ENCODE measurements at places on chromosomes 5 and 9. TPM values are rescaled to one million over a fixed set of nuclear protein-coding genes. Genes with fewer than 3 reads are reported as not detected.

DDX4 gene
- not detected for total RNA-seq

CYLC2 gene
- total RNA-seq = not detected

STC2 gene
- not detected for total RNA-seq

DMRTA1 gene
- total RNA-seq = not detected

CDH9 gene
- total RNA-seq = not detected

DDX46 gene
- 78.8 TPM for total RNA-seq

MSX2 gene
- total RNA-seq = not detected

GAPT gene
- 9.0 TPM for total RNA-seq

PCDHGB6 gene
- total RNA-seq = 4.1 TPM

SARDH gene
- total RNA-seq = 42.8 TPM

SUSD3 gene
- total RNA-seq = 94.1 TPM

IL17B gene
- total RNA-seq = not detected

INSYN2B gene
- total RNA-seq = not detected

- no peak for DNase-seq
Measured at GRCh38 chr5:122375801-122376200, 63.8 kb downstream of the SNCAIP start.

DNA sequence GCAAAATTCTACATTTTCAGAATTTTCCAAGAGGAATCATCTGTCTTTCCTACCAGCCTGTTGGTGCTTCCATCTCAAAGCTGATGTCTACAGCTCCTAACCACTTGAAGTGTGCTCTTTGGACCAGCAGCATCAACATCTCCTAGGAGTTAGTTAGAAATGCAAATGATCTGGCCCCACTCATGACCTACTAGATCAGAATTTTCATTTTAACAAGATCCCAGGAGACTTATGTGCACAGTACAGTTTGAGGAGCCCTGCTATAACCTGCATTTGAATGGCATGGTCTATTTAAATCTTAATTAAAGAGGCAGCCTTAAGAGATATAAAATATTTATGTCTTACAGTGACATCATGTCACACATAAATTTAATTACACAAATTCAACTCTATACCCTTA, 33.8 kb downstream of the ITK start:
- no peak for DNase-seq

- no peak for DNase-seq
Measured at GRCh38 chr5:5770825-5771224, 348.3 kb downstream of the ICE1 start.

GRCh38 chr9:7348692-7349091, 450.9 kb downstream of the DMAC1 start:
- no peak for DNase-seq

GRCh38 chr5:17989036-17989435, 354.8 kb downstream of the TAF11L14 start:
- DNase-seq = no peak

DNA sequence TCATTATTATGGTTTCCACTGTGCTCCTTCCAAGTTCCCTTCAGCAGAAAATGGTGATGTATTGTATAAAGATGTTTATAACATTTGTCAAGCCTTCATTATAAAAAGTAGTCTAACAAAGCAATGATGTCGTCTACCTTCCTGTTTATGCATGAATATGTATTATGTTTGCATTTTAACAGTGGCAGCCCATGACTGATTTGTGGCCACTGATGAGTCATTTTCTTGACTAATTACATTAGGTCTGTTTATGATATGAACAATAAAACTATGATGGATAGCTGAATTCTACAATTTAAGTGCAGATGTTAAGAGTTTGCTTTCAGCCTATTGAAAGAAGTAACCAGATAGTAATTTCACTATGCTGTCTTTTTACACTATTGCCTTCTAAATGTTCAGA, 75.4 kb upstream of the ADAMTS19 start:
- DNase-seq = no peak

DNA sequence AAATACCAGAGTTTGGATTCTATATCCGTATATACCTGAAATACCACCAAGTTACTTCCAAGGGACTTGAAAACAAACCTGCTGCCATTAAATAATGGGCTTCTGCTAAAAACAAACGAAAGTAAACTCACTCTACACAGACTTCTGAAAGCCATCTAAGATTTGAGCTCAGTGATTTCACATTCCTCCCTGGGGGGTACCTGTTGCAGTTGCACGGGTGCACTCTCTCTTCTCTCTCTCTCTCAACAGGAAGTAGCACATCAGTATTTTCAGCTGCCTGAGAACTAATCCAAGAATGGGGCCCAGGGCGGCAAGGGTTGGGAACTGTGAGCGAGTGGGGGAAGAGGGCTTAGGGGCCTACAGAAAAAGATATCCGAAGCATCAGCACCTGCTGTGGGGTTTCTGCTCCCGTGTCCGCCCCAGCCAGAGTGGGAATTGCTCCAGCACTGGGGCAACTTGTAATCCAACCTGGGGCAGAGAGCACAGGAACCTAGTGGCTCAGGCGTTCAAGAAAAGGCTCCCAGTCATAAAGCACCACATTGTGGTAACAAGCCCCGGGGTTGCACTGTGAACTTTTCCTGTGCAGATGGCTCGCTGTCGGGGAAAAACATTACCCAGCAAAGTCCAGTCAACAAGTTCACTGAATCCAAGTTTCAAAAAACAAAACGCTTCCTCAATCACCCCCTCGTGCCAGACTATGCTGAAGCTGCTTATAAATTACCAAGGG, 99.8 kb downstream of the EFNA5 start:
- DNase-seq = peak; percentile 94

DNA sequence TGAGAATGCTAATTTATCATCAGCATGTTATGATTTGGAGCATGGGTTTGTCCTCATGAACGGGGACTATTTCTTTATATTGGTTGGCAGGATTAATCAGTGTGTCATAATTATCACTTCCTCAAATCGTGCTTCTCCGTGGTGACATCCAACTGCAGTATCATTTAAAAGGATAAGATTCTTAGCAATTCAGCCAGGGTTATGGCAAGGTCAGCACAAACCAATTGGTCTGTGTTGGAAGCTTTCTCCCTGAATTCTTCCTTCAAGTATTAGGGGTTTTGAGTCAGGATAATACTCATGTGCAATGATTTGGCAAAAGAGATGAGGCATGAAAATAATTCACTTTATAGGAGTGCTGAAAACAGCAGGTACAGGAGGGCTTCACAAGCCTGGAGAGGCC, 5.5 kb upstream of the CAMLG start:
- DNase-seq = no peak

GRCh38 chr5:93621327-93621798, 38.3 kb downstream of the NR2F1 start:
- no peak for DNase-seq

DNA sequence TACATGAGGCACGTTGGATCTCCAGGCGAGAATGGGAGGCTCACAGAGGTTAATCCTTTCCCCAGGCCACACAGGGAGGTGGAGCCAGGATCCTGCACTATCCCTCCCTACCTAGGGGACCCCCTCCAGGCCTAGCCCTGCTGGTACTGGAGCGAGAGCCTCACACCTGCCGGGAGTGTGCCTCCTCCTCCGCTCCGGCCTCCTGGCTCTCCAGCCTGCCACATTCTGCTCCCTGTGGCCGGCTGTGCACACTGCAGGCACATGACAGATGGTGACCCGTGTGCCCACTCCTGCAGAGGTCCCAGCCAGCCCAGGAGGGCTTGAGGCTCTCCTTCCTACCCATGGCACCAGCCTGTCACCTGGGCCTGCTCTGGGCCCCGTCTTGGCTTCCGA, 93.4 kb downstream of the RXRA start:
- DNase-seq = no peak

- DNase-seq = peak; percentile 53
Measured at GRCh38 chr9:127397646-127398274, 791 bp downstream of the SLC2A8 start.

GRCh38 chr5:161030229-161030628, 178.2 kb upstream of the ATP10B start:
- no peak for DNase-seq

GRCh38 chr5:43244823-43245565, 53.0 kb downstream of the NIM1K start:
- DNase-seq = no peak

DNA sequence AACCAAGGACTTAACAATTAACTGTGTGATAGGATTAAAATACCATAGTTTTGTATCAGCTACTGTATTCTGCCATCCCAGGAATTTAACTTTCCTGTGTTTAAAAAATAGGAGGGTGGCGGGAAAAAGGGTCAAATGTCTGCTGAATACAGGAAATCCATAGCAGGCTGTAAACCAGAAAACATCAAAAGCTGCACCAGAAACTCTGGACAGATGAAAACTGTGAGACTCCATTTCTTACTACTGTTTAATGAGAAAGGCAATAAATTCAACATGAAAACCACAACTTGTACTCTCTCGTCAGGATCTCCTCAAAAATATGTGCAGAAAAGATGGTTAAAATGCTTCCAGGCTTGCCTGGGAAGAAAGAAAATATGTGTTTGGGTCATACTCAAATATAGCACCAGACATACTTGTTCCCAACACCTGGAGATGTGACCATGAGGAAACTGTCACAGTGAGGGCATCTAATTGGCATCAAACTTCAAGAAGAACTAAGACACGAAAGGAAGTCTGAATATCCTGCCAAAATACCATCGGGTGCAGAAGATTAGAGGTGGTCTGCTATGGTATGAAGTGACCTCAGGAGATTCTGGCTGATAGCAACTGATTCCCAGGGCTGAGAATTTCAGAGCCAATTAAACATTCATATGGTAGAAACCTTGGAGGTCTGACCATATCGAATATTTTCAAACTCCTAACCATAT, 164.7 kb upstream of the TARS1 start:
- no peak for DNase-seq

DNA sequence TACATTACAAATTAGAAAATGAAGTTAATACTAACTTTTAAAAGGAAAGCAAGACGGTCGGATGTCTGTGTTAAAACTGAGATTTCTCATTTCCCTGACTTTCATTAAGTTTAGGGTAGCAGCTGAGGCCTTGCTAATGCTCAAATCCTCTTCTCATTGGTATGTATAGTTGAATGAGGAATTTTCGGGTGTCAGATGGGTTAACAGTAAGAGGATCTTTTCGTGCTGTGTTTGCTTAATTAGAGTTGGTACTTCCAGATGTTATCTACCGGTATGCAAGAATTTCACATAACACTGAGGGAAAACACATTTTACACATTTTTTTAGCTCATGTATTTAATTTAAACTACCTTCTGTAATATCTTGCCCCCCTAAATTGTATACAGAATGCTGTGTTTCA, 168.2 kb upstream of the CTNND2 start:
- no peak for DNase-seq

DNA sequence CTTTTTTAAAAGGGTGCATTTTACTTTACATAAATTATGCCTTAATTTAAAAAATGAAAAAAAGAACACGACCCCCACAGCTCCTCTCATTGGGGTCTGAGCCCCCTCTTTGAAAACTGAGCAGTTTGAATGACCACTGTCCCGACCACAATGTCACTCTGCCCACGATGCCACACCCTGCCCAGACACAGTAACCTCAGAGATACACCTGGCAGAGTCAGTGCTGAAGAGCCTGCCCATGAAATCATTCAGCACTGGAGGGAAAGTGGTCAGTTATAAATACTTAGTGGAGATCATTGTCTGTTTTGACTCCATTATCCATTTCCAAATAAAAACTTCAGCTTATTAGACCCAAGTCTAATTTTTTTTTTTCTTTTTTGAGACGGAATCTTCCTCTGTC, 49.3 kb downstream of the DNAJC21 start:
- no peak for DNase-seq

- no peak for DNase-seq
Measured at GRCh38 chr9:71072587-71072986, 48.8 kb downstream of the TRPM3 start.

DNA sequence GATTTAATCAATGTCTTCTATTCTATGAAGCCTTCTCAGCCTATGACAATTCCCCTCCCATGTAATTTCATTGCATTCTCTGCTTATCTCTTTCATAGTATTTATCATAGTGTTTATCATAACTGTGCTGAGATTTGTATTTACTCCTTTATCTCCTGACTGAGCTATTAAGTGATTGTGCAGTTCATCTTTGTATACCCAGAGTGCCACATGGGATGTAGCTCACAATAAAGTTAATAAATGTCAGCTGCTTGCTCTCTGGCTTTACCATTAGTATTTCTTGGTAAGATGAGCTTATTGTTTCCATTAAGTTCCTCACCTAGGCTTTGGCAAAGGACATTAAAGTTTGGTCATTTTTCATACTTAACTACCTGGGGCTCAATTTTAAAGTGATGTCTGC, 275.1 kb upstream of the MPDZ start:
- no peak for DNase-seq

GRCh38 chr5:134975843-134976242, 8.1 kb downstream of the CATSPER3 start:
- DNase-seq = no peak

GRCh38 chr9:130589754-130590153, 10.4 kb downstream of the FUBP3 start:
- no peak for DNase-seq

DNA sequence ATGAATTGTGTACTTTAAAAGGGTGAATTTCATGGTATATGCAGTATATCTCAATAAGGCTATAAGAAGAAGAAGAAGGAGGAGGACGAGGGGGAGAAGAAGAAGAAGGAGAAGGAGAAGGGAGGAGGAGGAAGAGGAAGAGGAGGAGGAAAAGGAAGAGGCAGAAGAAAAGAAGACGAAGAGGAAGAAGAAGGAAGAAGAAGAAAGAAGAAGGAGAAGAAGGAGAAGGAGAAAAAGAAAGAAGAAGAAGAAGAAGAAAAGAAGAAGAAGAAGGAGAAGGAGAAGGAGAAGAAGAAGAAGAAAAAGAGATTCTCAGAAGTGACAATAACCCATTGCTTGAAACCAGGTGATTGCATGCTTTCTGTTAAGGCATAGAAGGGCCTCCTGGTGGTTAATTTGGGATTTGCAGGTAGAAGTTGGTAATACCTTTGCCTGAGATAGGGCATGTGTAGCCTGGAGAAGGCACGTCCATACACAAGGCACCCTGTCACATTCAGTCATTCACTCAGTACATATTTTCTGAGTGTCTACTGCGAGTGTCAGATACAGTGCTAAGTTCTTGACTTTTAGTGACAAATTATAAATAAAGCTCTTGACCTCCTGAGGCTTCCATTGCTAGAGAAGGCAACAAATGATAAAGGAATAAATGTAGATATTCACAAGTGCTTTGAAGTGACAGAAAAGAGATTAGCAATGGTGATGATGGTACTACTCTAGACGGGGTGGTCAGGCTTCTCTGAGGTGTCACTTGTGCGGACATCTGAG, 231.3 kb downstream of the NPR3 start:
- peak; percentile 50 for DNase-seq

DNA sequence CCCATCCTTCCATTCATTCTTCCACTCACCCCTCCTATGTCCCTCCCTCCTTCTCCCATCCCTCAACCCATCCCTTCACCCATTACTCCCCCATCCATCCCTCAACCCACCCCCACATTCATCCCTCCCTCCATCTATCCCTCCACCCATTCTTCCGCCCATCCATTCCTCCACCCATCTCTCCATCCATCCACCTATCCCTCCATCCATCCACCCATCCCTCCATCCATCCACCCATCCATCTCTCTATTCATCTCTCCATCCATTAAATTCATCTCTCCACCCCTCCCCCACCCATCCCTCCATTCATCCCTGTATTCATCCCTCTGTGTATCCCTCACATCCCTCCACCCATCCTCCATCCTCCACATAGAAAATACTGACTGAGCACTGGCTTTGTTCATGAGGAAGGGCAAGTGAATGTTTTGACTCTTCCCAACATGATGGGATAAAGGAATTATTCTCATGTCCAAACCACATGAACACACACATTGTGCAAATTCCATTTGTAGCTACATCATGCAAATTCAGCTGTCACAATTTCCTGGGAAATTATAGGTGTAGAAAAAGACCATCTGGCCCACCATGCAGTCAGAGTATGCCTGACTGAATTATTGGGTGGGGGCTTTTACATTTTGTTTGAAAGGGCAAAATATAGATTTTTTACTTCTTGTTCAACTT, 6.9 kb upstream of the VAV2 start:
- DNase-seq = no peak

GRCh38 chr5:153809166-153809565, 229.5 kb downstream of the FAM114A2 start:
- DNase-seq = no peak
